Stimulated activated CD8-positive, alpha-beta memory T cell treated with anti-CD3 and anti-CD28 coated beads, Interleukin-12 subunit alpha, Interleukin-12 subunit beta, amount 100 ng/mL, for 4 hours (primary cell): ENCODE measurements at places on chromosomes 2 and 18.

DNA sequence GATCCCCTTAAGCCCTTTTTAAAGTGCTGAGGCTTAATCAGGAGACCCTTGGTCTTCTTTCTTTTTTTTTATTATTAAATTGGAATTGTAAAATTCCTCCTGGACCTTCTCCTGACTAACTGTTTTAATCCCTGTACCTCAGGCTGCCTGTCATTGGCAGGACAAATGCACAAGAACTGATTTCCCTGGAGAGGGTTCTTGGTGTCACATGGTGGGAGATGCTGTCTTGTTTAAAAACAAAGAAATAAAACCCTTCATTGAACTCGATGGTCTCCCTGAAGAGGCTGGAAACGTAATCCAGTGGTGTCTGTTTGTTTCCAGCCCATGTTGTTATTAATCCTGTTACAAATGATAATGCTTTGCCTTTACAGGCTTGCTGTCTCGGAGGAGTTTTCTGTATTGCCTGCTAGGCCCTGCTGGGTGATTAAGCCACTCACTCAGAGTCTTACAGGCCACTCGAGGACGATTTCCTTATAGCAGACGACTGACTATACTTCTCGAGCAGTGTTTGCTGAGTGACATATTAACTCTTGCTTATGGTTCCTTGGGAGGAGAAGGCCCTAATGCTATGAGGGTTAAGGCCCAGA is 100.5 kb upstream of the MGAT5 start:
- no peak for DNase-seq

DNA sequence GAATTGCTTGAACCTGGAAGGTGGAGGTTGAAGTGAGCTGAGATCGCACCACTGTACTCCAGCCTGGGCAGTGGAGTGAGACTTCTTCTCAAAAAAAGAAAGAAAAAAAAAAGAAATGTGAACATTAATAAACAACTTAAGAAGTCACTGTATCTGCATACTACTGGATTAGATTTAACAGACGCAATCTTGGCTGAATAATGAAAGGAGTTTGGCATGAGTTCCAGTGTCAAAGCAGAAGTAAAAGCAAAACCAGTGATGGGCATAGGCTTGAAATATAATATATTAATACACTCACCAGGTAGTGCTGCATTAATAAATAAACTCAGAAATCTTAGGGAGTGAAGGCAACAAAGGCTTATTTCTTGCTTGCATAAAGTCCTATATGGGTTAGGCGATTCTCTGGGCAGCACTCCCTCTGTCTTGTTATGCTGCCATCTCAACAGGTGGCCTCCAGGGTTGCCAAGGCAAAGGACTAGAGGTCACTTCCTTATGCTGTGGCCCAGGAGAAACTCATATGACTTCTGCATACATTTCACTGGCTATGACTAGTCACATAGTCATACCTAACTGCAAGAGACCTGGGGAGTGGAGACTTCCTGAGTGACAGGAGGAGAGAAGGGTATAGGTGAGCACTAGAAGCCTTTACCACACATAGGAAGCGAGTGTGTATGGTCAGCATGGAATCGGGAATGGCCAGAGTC is 296.2 kb upstream of the SPRED2 start:
- DNase-seq = no peak

DNA sequence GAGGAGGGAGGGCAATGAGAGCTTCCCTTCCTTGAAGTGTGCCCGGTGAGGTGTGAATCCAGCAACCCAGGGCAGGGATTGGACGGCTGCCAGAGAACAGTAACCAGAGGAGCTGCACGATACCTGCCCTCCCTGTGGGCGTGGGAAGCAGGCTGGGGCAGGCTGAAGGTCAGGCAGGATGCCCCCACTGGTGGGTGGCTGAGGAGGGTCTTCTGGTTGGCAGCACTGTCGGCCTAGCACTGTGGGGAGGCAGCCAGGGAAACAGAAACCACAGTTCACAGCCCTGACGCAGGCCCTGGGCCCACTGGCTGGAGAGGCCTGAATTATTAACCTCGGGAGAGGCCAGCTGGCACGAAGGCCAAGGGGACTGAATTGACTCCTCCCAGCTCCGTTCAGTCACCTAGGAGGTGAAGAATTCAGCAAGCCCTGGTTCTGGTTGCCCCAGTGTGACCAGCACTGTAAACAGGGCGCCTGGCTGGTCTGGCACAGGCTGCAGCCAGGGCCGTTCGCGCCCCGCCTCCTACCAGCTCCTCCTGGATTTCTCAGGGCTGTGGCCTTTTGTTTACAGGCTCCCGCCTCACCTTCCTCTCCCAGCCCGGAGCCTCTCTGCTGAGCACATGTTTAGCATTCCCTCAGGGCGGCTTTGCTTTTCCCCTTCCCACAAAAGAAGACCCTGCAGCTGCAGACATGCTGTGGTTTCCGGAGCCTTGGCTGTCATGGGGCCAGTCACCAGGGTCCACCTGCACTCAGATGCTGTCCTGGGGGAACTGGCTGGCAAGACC is 97.8 kb downstream of the B3GNT2 start:
- no peak for DNase-seq

DNA sequence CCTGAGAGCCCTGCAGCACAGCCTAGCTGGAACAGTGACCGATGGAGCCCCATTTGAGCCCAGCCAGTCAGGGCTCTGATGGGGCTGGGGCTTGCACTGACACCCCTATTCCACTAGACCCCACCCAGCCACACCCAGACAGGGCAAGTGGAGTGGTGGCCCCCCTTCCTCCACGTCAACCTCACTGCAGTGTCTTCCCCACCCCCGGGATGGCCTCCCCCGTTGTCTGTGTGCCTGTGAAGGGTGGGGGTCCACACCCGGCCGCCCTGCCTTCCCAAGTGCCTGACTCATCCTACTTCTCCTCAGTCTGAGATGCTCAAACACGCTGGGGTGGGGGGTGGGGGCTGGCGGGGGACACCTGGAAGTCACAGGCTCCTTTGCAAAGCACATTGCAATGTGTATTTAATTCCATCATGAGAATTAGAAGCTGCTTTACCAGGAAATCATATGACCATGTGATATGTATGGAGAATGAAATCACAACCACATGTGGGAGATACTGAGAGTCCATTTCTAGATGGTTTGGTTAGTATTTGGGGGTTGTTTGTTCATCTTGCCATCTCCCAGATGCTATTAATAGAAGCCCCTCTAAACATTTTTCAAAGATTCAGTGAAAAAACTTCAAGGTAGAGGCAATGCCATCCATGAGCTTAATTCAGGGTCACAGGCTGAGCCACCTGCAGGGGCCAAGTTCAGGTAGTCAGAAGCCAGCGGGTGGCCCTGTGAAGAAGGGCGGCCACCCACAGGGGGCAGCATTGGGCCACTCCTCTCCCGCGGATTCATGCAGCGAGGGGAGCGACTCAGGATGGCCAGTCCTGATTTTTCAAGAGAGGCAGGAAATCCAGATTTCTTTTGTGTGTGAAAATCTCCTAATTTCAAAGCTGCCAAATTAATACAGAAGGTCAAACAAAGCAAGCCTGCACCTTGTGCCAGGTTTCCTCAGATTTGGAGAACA is 22.7 kb upstream of the GMPPA start:
- DNase-seq = no peak

- DNase-seq = no peak
These were observed 289.3 kb downstream of the MEIS1 start for GRCh38 chr2:66724241-66724640.
